ENCODE measurements at places on chromosomes 11 and 22.

GRCh38 chr11:27921472-27921871 lies 186.5 kb downstream of the KIF18A start:
- peak; percentile 24 for DNase-seq

DNA sequence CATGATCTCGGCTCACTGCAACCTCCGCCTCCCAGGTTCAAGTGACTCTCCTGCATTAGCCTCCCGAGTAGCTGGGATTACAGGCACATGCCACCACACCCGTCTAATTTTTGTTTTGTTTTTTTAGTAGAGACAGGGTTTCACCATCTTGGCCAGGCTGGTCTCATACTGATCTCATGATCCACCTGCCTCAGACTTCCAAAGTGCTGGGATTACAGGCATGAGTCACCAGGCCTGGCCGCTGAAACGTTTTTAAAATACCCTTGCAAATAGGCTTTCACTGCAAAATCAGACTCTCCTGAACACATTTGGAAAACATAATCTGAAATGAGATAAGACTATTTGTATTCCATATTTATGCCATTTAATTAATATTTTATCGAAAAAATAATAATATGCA lies 826.1 kb upstream of the CNTN5 start:
- peak; percentile 56 for DNase-seq

GRCh38 chr11:67295846-67296245 lies 6.7 kb downstream of the ANKRD13D start:
- no peak for DNase-seq

- DNase-seq, result no peak
Measured at GRCh38 chr11:56271092-56271491, 2.9 kb upstream of the OR5T1 start.

DNA sequence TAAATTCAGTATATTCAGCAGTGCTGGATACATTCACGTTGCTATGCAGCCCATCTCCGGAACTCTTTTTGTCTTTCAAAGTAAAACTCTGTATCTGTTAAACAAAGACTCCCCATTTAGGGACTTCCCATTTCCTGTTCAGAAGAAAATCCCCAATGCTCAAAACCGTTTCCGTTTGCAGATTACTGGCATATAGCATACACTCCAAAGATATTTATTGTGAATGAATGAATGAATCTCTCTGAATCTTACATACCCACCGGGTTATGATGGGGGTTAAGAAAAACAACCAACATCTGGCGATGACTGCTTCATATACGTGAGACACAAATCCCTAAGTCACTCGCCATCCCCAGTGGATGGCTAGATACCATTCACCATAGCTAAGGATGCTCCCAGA lies 1.6 kb downstream of the THY1 start:
- no peak for DNase-seq

GRCh38 chr11:11841116-11841722 lies 553 bp upstream of the USP47 start:
- DNase-seq, result no peak

DNA sequence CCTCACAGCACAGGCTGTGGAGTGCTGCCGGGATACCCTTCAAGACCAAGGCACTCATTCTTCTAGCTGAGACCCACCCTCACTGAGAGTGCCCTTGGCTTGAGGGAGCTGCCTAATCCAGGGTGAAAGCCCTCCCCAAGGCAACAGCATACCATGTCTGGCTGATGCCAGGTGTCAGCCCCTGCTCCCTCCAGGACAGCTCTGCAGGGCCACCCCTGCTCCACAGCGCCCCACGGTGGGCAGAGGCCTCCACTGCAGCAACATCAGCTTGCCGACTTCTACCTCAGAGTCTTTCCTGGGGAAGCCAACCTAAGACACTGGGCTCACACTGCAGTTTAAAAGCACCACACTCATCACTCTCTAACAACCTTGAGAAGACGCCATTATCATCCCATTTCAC lies 29.0 kb downstream of the TTLL1 start:
- DNase-seq, result no peak

DNA sequence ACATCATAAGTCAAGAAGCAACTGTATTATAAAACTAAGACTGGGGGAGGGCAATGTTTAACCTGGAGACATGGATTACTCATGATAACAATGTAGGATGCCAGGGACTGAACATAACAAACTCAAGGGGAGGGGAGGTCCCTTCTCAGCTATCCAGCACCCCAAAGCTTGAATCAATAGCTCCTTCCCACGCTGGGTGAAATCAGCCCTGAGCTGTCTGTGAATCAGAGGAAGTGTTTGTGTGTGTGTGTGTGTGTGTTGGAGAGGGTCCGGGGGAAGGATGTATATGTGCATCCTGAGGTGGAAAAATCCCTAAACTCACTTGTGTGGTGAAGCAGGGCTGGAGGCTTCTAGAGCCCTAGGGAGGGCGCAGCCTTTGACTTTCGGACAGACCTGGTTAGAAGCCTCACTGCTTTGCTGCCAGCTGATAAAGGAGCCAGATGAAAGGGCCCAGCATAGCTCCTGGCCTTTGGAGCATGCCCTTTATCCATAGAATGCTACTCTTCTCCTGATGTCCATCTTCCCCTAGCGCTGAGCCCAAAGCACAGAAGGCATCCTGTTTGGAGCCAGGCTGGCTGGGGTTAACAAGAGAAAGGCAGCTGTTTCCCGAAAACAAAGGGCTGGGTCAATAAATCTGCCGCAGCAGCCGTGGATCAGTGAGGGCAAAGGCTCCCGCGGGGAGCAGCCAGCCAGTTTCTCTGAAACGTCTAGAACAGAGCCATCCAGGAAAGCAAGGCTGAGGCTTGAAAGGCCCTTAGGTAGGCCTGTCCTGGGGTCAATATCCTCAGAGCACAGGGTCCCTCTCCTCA lies 35.8 kb downstream of the TNKS1BP1 start:
- DNase-seq, result peak; percentile 76

DNA sequence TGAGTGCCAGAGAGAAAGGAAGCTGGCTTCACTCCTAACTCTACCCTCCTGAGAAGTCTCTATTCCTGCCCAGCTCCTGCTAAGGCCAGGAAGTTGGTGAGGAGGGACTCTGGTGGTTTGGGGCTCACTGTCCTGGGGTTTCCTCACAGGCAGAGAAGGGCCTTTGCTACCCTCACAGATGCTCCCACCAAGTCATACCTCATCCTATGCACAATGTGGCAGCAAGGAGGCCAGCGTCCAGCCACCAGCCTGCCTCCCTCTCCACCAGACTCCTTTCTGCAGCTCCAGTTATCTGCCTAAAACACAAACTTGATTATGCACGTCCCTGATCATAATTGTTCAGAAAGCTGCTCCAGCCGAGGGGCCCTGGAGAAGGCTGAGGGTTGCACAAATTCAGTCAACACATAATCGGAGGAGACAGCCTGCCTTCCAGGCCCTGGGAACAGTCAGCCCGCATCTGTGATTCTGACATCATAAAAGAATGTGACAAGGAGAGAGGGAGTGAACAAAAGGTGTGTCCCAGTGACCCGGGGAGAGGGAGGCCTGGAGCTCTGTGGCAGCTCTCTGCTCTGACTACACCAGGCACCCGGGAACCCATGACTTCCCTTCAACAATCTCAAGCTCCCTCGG lies 28.8 kb downstream of the DKK3 start:
- peak; percentile 55 for DNase-seq

DNA sequence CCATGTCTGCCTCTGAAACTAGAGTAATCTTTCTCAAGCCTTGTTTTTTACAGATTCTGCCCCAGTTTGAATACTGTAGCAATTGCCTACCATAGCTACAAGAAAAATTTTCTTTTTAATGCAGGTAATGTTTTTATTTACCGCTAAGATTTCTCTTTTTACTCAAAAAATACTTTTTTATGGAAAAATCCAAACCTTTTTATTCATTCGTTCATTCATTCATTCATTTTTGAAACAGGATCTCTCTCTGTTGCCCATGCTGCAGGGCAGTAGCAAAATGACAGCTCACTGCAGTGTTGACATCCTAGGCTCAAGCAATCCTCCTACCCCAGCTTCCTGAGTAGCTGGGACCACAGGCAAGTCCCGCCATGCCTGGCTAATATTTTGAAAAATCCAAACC lies 2.7 kb upstream of the CPT1A start:
- no peak for DNase-seq

DNA sequence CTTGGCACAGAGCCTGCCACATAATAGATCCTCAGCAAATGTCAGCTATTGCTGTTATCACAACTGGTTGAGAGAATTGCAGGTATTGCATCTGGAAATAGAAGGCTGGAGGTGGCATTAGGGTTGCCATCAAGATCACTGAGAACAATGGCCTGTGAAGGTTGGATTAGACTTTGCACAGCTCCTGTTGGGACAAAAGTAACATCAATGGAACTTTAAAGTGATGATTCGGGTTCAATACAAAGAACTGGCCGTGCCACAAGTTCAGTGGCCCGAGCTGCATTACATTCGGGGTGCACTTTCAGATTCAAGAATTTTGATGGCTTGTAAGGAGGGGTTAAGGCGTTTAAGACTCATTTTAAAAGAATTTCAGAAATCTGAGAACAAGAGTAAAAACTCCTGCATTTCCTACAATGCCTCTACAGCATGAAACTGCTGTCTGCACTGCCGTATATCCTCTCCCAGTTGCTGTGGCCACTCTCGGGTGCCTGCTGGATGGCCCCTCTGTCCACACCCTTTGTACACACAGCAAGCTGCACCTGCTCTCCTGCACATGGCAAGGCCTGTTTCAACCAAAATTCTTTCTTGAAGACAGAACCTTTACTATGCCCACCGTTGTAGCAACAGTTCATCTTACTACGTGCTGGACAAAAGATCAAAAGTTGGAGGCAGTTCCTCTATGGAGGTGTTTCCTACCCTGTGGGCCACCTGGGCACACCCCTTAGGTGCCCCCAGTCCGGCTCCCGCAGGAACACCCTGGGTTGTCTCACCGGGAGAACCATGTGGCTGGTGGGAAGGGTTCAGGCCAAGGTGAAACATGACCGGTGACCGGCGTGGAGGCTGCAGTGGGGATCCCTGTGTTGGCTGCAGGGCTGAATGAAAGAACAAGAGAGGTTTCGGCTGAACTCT lies 17.5 kb upstream of the SHANK2 start:
- DNase-seq, result no peak

GRCh38 chr11:36330411-36330810 lies 34.3 kb downstream of the PRR5L start:
- DNase-seq, result no peak

DNA sequence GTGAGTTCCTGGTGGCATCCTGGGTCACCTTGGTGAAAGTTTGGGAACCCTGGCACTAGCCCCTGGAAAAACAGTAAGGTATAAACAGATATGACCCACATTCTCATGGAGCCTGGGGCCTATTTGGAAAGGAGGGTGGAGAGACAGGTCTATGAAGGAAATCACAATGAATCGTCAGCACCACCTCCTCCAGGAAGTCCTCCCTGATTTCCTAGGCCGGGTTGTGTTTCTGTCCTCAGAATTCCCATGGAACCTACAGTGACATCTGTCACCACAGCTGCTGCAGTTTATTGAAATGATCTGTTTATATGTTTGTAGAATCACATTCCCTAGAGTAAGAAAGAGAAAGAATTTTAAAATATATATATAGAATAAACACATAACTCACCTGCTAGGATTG lies 71.8 kb upstream of the ASPHD2 start:
- no peak for DNase-seq

DNA sequence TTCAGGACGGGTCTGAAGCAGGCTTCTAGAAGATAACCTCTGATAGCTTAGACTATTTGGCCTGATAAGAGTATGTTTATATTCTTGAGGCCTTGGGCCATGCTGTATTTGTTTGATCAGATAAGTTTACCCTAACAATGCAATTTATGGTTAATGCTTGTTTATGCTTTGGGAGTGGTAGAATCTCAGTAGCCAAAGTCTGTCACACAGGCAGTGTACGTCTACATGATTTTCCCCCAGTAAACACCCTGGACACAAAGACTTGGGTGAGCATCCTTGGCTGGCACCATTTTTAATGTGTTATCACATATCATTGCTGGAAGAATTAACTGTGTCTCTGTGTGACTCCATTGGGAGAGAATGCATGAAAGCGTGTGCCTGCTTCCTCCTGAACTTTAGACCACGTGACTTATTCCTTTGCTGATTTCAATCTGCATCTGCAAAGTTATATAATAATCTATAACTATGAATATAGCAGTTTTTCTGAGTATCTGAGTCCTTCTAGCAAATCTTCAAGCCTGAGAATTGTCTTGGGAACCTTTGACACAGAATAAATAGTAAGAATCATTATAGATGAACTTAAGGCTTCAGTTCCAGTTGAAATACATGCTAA lies 172.4 kb downstream of the CASP12 start:
- DNase-seq, result peak; percentile 14

DNA sequence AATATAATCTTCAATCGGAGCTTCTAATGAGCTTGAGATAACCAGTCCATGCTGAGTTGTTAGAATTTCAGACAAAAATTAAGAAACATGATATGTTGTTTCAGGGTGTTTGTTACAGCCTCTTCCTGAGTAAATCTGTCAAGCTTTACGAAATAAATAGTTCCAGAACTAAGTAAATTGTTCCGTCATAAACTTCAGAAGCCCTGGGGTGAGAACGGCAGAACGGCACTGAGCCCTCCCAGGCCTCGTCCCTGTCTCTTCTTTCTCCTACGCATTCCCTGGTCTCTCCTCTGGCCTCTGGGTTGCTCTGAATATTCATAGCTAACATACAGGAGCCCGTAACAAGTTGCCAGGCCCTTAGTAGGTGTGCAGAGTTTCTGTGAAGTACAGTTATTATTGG lies 390.8 kb upstream of the NARS2 start:
- DNase-seq, result no peak

DNA sequence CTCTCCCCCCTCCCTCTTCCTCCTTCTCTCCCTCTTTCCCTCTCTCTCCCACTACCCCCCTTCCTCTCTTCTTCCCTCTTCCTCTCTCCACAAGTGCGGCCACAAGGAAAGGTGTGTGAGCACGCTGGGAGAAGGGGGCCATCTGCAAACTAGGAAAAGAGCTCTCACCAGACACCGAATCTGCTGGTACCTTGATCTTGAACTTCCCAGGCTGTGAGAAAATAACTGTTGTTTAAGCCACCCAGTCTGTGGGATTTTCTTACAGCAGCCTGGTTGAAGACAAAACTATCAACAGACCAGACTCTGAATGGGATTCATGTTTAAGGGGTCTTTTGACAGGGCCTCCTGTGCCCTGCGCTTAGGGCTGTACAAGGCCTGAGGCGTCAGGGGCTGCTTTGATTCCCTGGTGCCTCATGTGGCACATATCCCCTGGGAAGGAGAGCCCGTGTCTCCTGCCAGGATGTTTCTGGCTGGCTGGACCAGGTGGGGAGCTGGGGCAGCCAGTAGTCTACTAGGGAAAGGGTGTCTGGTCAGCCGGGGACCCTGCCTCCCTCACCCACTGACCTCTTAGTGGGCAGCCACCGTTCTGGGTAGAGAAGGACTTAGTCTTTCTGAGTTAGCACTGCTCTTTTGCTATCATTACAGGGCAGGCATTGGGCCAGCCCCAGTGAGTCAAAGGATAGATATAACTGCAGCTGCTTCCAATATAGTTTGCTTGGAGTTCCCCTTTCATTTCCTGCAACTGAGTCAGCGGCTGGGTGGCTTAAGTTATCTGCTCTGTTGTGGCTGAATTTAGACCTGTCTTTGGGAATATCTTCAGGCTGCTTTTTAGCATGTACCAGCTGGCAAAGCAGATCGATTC lies 6.2 kb downstream of the PANX1 start:
- peak; percentile 90 for DNase-seq

GRCh38 chr22:45340323-45340722 lies 30.6 kb downstream of the FAM118A start:
- no peak for DNase-seq
